ENCODE measurements at places on chromosomes 5 and 9. TPM values are rescaled to one million over a fixed set of nuclear protein-coding genes. Genes with fewer than 3 reads are reported as not detected.

GRCh38 chr9:106862110-106862820 lies 701 bp upstream of the ZNF462 start:
- no peak for DNase-seq
- peaks cover 33% of the 10 kb centered on the region for H3K4me1 ChIP-seq
- peak overlapping the region; percentile 67 for H3K4me3 ChIP-seq
- H3K36me3 ChIP-seq, result no peaks in the 10 kb centered on the region
- no peaks in the 10 kb centered on the region for H3K27me3 ChIP-seq

DNA sequence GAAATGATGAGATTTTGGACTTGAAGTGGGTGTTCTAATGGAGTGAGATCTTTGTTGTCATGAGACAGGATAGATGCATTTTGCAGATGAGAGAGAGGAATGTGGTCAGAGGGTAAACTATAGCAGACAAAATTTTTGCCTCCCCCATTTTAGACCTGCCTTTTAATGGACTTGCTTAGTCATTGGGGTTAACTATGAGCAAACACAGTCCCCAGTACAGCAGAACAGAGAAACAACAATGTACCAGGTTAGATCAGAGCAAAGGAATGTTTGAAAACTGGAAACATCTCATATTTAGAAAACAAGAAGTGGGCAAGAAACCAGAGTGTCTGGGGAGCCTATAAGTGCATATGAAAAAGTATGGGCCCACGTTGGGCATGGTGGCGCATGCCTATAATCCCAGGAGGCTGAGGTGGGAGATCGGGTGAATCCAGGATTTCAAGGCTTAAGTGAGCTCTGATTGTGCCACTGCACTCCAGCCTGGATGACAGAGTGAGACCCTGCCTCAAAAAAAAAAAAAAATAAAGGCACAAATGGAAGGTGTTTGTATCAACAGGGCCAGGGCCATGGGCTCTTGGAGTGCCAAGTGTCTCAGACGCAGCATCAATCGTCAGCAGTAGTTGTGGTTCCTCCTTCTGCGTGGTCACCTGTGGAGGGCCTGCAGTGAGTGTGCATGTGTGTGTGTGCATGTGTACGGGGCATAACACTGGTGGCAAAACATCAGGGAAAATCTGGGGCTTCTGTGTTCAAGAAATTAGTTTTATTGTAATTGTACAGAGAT lies 214.4 kb upstream of the S1PR3 start:
- no peaks in the 10 kb centered on the region for H3K27me3 ChIP-seq
- no peak for DNase-seq
- H3K4me3 ChIP-seq, result no peak overlapping the region
- peak overlapping the region; percentile 12 for H3K27ac ChIP-seq
- peaks cover 6% of the 10 kb centered on the region for H3K4me1 ChIP-seq

DNA sequence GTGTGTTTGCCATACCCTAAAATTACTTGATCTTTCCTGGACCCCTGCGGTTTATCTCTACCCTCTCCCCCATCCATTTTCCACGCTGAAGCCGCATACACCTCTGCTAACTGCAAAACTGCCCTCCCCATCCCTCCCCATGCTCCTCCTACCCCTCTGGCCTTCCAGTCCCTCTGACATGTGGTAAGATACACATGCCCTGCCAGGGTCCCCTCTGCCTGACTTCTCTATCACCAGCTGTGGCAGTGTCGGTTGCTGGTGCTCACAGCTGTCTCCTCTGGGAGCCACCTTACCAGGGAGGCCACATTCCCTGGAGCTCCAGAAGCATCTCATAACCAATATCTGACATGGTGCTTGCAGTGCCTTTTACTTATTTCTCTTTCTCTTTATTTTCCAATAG lies 58.9 kb upstream of the COL15A1 start:
- no peaks in the 10 kb centered on the region for H3K4me1 ChIP-seq
- no peak for DNase-seq
- no peaks in the 10 kb centered on the region for H3K36me3 ChIP-seq
- no peaks in the 10 kb centered on the region for H3K27me3 ChIP-seq

GRCh38 chr5:81787474-81788242 lies 36.8 kb upstream of the SSBP2 start:
- H3K27me3 ChIP-seq, result no peaks in the 10 kb centered on the region
- H3K4me1 ChIP-seq, result peaks cover 8% of the 10 kb centered on the region
- no peaks in the 10 kb centered on the region for H3K36me3 ChIP-seq

GRCh38 chr5:68368311-68369022 lies 152.9 kb downstream of the PIK3R1 start:
- H3K36me3 ChIP-seq, result no peaks in the 10 kb centered on the region
- H3K4me3 ChIP-seq, result no peak overlapping the region
- H3K27ac ChIP-seq, result no peak overlapping the region
- H3K4me1 ChIP-seq, result no peaks in the 10 kb centered on the region
- H3K27me3 ChIP-seq, result no peaks in the 10 kb centered on the region

The QRFP gene
- 0.05 TPM for total RNA-seq

- no peaks in the 10 kb centered on the region for H3K27me3 ChIP-seq
- DNase-seq, result no peak
- H3K4me1 ChIP-seq, result peaks cover 30% of the 10 kb centered on the region
- H3K27ac ChIP-seq, result no peak overlapping the region
- H3K36me3 ChIP-seq, result no peaks in the 10 kb centered on the region
Observed at GRCh38 chr5:142924135-142924883, 154.1 kb downstream of the ARHGAP26 start.

- no peak overlapping the region for H3K27ac ChIP-seq
- H3K4me1 ChIP-seq, result peaks cover 21% of the 10 kb centered on the region
- DNase-seq, result no peak
- H3K27me3 ChIP-seq, result no peaks in the 10 kb centered on the region
- no peak overlapping the region for H3K4me3 ChIP-seq
- H3K36me3 ChIP-seq, result no peaks in the 10 kb centered on the region
Observed at GRCh38 chr9:133873461-133873891, 118.6 kb downstream of the VAV2 start.

The CCIN gene
- total RNA-seq, result not detected

The SVEP1 gene
- 7.5 TPM for total RNA-seq

GRCh38 chr5:179407191-179408175 lies 62.2 kb upstream of the ADAMTS2 start:
- H3K4me3 ChIP-seq, result no peak overlapping the region
- DNase-seq, result peak; percentile 17
- H3K27me3 ChIP-seq, result no peaks in the 10 kb centered on the region

The C9orf43 gene
- total RNA-seq, result 0.09 TPM

GRCh38 chr5:175464074-175464941 lies 14.1 kb upstream of the SFXN1 start:
- peaks cover 22% of the 10 kb centered on the region for H3K4me1 ChIP-seq
- no peak overlapping the region for H3K27ac ChIP-seq
- DNase-seq, result peak; percentile 44
- H3K4me3 ChIP-seq, result no peak overlapping the region

DNA sequence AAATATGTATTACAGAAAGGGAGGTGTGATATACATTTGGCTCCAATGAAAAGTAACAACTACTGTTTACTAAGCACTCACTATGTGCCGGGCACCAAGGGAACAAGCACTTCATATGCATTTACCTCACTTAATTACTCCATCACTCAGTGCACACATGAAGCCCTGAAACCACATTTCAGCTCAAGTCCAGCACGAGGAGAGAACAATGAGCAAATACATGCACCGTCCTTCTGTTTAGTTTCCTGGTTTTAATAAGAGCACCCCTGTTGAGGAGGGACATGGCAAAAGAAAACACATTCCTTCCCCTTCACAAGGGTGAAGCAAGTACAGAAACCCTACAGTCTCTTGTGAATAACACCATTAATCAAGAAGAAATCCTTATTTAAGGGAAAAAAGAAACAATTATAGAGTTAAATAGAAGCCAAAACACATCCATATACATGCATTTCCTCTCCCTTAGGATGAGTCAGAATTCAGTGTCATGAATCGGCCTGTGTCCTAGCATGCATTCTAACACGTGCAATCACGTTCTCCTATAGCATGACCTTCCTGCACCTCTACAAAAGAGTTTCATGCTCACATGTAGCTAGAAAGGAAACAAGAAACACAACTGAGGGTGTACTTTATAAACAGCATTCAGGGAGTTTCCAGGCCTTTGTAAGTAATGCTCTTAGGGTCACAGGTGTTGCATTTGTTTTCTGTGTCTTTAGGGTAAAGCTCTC lies 411.6 kb downstream of the BNC2 start:
- H3K27ac ChIP-seq, result no peak overlapping the region
- no peaks in the 10 kb centered on the region for H3K27me3 ChIP-seq
- no peak overlapping the region for H3K4me3 ChIP-seq
- H3K4me1 ChIP-seq, result no peaks in the 10 kb centered on the region

The HSPA5 gene
- 108 TPM for total RNA-seq

DNA sequence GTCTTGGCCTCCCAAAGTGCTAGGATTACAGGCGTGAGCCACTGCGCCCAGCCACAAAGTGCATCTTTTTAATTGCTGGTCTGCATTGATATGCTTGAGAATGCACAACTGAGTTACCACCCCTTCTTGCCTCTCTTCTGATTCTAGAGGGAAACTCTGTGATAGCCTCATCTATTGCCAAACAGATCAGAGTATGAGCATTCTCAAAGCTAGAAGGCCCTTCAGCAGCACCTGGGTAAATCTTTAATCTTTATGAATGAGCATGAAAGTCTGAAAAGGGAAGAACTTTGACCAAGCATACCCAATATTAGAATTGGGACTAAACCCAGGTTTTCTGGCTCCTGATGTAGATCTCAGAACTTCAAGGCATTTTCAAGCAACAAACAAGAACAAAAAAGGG lies 298.3 kb upstream of the TNC start:
- no peak overlapping the region for H3K4me3 ChIP-seq
- no peak for DNase-seq
- no peaks in the 10 kb centered on the region for H3K36me3 ChIP-seq
- no peaks in the 10 kb centered on the region for H3K4me1 ChIP-seq

- H3K27me3 ChIP-seq, result no peaks in the 10 kb centered on the region
- DNase-seq, result no peak
- H3K27ac ChIP-seq, result no peak overlapping the region
- H3K4me1 ChIP-seq, result no peaks in the 10 kb centered on the region
- no peak overlapping the region for H3K4me3 ChIP-seq
Observed at GRCh38 chr5:62268792-62269191, 37.2 kb upstream of the KIF2A start.

The FREM1 gene
- 4.7 TPM for total RNA-seq

The CCDC127 gene
- 1.9 TPM for total RNA-seq

GRCh38 chr5:96344678-96345577 lies 88.1 kb downstream of the PCSK1 start:
- no peaks in the 10 kb centered on the region for H3K36me3 ChIP-seq
- no peak for DNase-seq
- H3K27me3 ChIP-seq, result no peaks in the 10 kb centered on the region
- H3K4me3 ChIP-seq, result no peak overlapping the region

- H3K27ac ChIP-seq, result no peak overlapping the region
- no peaks in the 10 kb centered on the region for H3K27me3 ChIP-seq
- H3K4me1 ChIP-seq, result no peaks in the 10 kb centered on the region
- no peak for DNase-seq
- H3K36me3 ChIP-seq, result no peaks in the 10 kb centered on the region
Observed at GRCh38 chr9:99559776-99560175, 261.9 kb upstream of the NR4A3 start.

DNA sequence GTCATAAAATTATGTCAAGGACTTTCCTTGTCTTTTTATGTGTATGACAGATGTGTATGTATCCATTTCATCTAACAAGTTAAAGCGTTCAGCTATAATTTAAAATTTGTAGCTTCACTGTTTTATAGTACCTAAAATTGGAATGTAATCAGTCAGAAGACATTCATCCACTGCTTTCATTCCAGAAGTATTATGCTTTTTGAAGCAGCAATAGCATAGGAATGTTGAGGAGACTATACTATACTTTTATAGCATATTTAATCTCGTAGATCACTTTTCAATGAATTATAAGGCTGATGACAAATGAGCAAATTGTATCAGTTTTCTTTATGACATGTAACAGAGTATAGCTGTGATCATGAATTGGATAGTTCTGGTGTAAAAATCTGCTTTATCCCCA lies 6.9 kb downstream of the PCDHGA12 start:
- H3K36me3 ChIP-seq, result no peaks in the 10 kb centered on the region
- no peak for DNase-seq
- no peaks in the 10 kb centered on the region for H3K4me1 ChIP-seq
- no peak overlapping the region for H3K27ac ChIP-seq

The TMEM215 gene
- total RNA-seq, result not detected

The AUH gene
- total RNA-seq, result 20.2 TPM

GRCh38 chr5:42302186-42302585 lies 121.1 kb upstream of the GHR start:
- H3K27ac ChIP-seq, result no peak overlapping the region
- H3K4me3 ChIP-seq, result no peak overlapping the region
- DNase-seq, result no peak
- H3K27me3 ChIP-seq, result no peaks in the 10 kb centered on the region
- no peaks in the 10 kb centered on the region for H3K36me3 ChIP-seq

GRCh38 chr5:39606591-39606990 lies 181.8 kb upstream of the DAB2 start:
- H3K27ac ChIP-seq, result no peak overlapping the region
- H3K36me3 ChIP-seq, result no peaks in the 10 kb centered on the region
- no peaks in the 10 kb centered on the region for H3K27me3 ChIP-seq
- H3K4me3 ChIP-seq, result no peak overlapping the region
- DNase-seq, result no peak

The ZNF462 gene
- 2.0 TPM for total RNA-seq

The IFNA21 gene
- not detected for total RNA-seq

The PRR7 gene
- total RNA-seq, result 0.37 TPM

DNA sequence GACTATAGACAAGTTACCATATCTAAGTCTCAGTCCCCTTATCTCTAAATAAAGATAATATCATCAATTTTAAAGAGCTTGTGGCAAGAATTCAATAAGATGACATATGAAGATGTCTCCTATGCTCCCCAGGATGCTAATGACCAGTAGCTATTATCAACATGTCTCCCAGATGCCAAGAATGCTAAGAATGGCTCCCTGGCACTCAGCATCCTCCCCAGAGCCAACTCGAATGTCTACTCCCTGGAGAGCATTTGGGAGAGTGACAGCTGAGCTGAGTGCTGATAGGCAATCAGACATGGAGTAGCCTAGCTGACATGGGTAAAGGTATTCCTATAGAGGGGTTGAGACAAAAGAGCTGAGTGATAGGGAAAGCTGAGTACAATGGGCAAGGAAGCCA lies 15.9 kb downstream of the P4HA2 start:
- no peak for DNase-seq
- no peaks in the 10 kb centered on the region for H3K4me1 ChIP-seq
- peaks cover 2% of the 10 kb centered on the region for H3K36me3 ChIP-seq
- H3K27me3 ChIP-seq, result no peaks in the 10 kb centered on the region

The PHF24 gene
- total RNA-seq, result 0.05 TPM

GRCh38 chr9:93577078-93577974 lies 942 bp downstream of the PHF2 start:
- H3K27me3 ChIP-seq, result no peaks in the 10 kb centered on the region
- H3K4me1 ChIP-seq, result peaks cover 50% of the 10 kb centered on the region
- no peak for DNase-seq
- peak overlapping the region; percentile 33 for H3K4me3 ChIP-seq

DNA sequence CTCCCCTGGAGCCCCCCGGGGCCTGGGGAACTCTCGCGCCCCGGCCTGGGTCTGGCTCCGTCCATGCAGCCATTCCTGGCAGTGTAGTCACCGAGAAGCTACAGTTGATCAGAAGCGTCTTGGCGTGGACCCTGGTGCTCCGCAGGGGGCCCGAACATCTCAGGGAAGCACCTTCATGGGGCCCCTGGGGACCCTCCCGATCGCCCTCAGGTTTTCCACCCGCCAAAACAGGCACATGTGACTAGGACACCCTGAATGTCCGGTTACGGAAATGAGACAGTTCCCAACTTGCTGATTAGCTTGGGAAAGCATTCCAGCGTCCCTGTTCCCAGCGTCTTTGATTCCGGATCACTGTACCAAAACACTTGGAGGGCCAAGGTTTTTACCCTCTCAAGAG lies 472 bp downstream of the FBXO4 start:
- H3K27me3 ChIP-seq, result no peaks in the 10 kb centered on the region
- peak overlapping the region; percentile 95 for H3K27ac ChIP-seq
- peaks cover 3% of the 10 kb centered on the region for H3K36me3 ChIP-seq
- peak overlapping the region; percentile 90 for H3K4me3 ChIP-seq
- peak; percentile 53 for DNase-seq

All from liver (tissue), 10 donors.